ENCODE measurements at places on chromosomes 12 and 14.

DNA sequence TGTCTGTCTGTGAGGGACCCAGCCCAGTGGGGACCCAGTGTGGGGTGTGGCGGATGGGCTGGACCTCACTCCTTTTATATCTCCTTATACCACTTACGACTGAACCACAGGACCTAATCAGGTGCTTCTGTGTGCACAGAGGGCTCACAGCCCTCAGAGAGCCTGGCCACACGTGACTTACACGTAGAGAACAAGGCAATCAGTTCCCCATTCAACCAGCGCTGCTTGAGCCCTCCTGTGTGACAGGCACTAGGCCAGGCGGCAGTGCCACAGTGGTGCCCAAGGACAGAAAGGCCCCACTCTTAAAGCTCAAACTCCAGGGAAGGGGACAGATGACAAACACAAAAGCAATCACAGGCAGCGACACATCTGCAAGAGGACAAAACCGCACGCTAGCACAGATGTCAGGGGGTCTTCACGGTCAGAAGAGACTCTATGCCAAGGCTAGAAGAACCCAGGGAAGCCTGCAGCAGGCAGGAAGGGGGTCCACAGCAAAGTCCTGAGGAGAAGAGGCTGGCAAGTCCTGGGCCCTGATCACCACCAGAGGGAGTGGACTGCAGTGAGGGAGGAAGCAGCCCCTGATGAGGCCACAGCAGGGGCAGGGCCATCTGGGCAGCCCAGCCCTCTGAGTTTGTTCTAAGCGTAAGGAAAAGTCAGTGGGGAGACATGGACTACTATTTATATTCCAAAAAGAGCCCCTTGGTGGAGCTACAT, 39.3 kb downstream of the SETD3 start:
- no peak for DNase-seq

- no peak for DNase-seq
Measured at GRCh38 chr12:1216560-1216959, 225.5 kb downstream of the ERC1 start.

- no peak for DNase-seq
Measured at GRCh38 chr14:28756269-28756883, 10.2 kb upstream of the FOXG1 start.

DNA sequence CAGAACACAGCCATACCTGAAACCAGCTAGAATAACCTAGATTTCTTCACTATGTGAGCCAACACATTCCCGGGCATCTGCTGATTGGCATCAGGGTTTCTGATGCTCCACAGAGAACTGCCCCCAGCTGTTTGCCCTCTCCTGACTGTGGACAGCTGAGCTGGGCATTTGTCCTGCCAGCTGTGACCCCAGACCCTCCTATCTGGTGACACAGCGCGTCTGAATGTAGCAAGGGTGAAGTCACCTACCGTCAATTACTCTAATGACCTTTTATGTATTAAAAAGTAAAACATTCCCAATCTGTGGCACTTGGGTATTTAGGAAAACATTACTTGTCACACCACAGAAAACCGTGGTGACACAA, 29.7 kb upstream of the SFSWAP start:
- no peak for DNase-seq

DNA sequence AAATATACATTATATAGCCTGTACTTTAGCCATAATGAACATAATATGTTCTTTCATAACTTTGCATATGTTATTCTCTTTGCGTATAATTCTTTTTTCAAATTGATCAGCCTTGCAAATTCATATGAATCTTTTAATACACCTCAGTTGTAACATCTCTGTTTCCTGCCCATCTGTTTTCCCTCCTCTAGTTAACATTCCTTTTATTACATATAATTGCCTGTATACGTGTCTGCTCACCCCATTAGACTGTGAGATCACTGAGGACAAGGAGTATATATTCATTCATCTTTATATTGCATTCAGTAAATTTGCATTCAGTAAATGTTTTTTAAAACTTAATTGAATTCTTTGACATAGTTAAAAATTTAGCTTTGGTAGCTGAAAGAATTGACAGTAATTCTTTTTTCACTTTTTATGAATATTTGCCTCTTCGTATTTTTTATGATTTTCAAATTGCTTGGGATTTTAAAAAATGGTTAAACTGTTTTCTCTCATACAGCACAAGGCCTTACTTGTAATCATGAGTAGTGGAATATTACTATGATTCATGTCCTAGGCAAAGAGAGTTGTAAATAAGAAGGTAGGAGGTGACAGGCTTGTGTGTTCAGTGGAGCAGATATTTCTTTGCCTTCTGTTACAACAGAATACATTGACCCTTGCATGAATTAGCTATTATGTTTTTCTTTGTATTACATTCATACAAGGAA, 32.8 kb upstream of the KLHL42 start:
- DNase-seq = no peak

GRCh38 chr14:75260025-75260763, 18.4 kb upstream of the FOS start:
- no peak for DNase-seq

DNA sequence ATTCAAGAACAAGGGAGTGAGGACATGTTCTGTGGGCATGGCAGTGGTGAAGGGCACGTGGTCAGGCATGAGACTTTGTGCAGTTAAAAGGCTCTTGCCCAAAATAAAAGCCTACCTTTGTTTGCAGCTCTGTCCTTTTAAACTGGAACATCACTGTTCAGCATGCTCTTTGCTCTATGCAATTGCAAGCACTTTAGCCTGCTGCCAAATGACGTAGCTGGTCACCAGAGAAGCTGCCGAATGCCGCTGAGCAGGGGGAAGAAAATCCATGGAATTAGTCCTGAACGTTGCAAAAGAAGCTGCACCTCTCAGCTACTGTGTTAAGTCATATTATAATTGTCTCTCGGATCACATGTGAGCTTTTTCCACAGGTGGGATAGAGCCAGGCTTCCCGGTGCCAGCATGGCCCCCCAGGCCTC, 176.3 kb upstream of the DIO2 start:
- no peak for DNase-seq

GRCh38 chr12:52582971-52583456, 9.4 kb upstream of the KRT74 start:
- no peak for DNase-seq

DNA sequence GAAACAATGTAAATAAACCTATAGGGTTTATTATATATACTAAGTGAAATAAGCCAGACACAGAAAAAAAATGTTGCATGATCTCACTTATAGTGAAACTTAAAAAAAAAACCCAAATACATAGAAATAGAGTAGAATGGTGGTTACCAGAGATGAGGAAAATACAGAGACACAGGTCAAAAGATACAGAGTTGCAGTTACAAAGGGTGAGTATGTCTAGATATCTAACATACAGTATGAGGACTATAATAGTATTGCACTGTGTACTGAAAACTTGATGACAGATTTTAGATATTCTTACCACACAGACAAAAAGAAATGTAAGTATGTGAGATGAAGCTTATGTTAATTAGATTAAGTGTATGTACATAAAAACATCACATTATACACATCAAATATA, 28.1 kb downstream of the CLEC2D start:
- no peak for DNase-seq

DNA sequence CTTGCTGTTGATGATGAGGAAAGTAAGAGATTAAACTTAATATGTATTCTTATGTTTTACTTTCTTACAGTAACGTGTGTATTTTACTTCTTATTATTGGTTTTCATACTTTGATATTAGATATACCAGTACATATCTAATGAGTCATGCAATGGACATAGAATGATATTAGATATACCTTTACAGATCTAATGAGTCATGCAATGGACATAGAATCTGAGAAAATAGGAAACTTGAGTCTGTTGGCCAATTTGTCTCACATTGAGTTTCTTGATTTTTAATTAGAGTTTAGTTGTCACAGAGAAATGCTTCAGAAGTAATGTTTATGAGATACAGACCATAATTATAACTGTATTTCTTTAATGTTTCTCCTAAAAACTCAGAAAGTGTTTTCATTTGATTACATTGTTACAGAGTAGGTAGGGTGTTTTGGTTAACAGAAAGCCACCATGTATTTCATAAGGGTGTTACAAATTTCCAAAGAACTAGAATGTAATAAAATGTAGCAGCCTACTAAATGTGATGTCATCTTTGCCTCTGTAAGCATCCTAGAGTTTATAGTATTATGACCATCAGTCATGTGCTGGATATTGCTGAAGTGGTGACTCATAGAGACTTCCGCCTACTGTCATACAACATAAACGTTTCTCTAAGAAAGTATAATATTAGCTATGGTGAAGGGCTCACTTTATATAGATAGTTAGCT, 3.0 kb downstream of the GAS2L3 start:
- DNase-seq = no peak

- no peak for DNase-seq
Measured at GRCh38 chr12:49875115-49875720, 28.5 kb downstream of the FAIM2 start.

DNA sequence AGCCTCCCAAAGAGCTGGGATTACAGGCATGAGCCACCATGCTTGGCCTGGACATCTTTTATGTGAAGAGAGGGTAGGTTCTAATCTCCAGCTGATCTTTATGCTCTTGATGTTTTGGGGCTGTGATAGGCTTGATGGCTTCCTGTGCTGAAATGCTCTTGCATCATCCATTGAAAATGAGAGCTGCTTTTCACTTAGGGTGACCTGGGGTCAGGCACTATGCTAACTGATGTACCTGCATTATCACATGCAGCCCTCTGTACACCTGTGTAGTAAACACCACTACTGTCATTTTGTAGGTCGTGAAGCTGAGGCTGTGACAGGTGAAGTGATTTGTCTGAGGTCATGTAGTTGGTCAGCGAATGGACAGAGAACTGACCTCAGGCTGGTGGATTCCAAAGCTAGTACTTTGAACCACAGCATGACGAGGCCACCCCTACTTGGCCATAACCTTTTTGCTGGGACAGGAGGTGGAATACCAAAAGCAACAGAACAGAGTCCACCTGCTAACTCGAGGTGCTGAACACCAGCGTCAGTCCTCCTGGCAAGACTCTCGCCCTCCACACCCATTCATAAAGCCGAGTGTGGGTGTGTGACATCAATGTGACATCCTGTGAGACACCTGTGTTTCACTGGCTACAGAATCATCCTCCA, 69.1 kb downstream of the C12orf75 start:
- DNase-seq = no peak

- DNase-seq = peak; percentile 17
Measured at GRCh38 chr12:114668151-114668885, 15.7 kb downstream of the TBX3 start.
